ENCODE measurements at places on chromosomes 3 and 15.

DNA sequence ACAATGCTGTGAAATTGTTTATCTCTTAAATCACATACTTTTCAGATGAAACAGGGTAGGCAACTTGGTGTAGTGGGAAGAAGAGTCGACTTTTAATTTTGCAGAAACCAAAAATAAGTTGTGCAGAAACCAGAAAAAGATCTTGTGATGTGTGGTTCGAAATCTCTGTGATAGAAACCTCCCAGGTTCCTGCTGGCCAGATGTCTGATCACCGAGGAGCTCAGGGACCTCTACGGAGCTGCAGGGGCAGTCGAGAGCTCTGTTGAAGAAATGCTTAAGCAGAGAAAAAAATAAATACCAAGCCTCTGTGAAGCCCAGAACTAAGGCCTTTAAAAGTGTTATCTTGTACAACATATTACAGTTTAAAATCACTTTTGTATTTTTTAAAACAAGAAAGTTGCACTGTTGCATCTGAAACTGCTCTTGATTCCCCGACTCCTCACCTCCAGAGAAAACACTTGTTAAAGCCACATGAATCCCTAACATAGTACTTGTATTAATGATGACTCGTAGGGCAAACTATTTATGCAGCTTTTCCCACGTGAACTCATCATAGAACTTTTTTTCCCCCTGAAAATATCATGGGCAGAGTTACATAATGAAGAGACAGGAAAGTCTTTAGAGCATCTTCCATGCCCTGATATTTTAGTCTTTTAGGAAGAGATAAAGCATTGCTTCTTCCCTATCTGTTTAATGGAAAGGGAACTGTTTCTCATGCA lies 51.3 kb downstream of the CCK start:
- DNase-seq, result no peak

DNA sequence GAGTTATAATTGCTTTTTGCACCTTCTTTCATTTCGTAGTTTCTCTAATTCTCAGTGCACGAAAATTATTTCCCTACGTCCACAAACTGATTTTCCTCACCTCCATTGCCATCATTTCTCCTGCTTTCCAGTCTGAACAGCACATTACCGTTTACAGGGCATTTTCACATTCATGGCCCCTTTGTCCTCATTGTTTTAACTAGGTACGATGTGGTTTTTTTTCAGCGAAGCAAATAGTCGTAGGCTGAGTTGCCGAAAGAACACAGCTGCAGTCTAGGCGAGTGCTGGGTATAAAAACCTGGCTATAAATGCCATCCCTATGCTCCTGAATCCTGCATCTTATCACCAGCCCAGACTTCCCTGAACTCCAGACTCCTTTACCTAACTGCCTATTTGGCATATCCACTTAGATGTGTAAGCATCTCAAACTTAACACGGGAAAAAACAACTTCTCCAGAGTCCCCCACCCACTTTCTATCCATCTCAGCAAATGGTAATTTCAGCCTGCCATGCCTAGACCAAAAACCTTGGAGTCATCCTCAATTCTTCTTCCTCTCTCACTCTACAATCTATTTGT lies 691 bp upstream of the FSIP1 start:
- no peak for DNase-seq

DNA sequence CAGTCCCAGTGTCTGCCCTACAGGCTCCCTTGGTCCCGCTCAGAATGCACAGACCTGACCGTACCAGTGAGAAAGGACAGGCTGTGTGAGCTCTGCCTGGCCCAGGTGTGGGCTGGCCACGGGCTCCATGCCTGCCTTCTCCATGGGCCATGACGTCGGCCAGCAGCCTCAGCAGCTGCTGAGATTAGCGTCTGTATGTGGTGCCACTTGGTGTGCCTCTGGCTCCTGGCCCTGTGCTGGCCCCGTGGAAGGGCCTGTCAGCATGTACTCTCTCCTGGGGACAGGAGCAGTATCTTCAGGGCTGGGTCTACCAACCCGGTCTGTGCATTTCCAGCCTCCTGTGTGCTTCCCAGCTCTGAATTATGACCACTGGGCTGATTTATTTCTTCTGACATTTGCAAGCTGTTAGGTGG lies 25.7 kb downstream of the KLF13 start:
- DNase-seq, result no peak

GRCh38 chr3:67661089-67661488 lies 6.7 kb upstream of the SUCLG2 start:
- no peak for DNase-seq

DNA sequence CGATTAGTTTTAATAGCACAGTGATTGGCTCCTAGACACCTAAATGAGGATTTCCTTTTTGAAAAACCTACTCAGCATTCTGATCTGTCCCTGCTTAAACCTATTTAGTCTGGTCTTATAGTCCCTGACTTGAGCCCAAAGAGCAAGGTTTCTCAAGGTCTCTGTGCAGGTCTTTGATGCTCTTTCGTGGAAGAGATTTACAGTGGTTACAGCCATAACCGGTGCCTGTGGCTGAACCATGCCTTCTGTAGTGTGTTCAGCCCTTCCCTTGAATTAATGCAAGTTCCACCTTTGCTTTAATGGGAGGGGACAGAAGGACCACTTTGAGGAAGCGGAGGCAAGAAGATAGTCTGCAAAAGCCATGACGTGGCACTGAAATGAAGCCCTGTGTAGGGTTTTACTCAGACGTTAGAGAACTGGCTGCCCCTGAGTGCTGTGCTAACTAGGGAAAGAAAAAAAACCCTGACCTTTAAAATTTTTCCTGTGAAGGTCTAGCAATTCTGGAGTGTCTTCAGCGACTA lies 43.0 kb downstream of the ZBTB38 start:
- no peak for DNase-seq

DNA sequence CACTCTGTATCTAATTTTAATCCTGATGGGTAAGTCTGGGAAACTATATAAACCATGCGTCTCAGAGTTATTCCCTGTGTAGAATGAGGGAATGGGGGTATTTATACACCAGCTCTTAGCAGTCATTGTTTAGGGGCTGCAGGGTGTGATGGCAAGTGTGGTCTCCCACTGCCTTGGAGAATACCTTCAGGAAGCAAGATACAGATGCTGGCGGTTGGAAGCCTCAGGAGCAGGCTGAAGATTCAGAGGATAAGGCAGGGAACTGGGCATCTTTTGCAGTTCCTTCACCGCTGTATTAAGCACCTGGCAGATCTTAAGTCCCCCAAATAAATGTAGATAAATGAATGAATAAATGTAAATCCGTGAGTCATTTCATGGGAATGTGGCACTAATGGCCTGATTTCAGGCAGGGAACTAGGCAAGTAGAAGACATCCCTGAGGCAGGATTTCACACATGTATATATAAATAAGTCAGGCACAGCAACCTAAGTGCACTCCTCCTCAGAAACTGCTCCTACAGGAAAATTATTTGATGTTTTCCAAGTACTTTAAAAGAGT lies 209.2 kb upstream of the GADL1 start:
- no peak for DNase-seq

GRCh38 chr15:58569455-58569854 lies 137.7 kb downstream of the LIPC start:
- DNase-seq, result no peak

- DNase-seq, result no peak
These were observed 49.5 kb downstream of the CYP11A1 start for GRCh38 chr15:74317820-74318375.

- no peak for DNase-seq
These were observed 40.1 kb upstream of the AKAP13 start for GRCh38 chr15:85340321-85340665.

DNA sequence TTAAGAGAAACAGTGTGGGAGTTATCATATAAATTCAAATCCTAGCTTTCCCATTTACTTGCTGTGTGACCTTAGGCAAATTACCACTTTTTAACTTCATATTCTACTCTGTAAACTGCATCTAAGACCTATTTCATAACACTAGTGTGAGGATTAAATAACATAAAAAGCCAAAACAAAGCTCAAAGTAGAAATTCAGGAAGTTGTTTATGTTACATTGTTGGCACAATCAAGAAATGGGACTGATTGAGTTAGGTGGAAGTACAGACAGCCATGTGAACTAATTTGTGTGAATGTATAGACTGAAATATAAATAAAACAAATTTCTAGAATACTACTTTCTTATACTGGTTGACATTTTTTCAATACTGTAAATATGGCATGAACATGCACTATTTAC lies 131.7 kb downstream of the STAG1 start:
- DNase-seq, result no peak

Data from T47D (cell line).